ENCODE measurements at places on chromosomes 5 and 9. TPM values are rescaled to one million over a fixed set of nuclear protein-coding genes. Genes with fewer than 3 reads are reported as not detected.

DNA sequence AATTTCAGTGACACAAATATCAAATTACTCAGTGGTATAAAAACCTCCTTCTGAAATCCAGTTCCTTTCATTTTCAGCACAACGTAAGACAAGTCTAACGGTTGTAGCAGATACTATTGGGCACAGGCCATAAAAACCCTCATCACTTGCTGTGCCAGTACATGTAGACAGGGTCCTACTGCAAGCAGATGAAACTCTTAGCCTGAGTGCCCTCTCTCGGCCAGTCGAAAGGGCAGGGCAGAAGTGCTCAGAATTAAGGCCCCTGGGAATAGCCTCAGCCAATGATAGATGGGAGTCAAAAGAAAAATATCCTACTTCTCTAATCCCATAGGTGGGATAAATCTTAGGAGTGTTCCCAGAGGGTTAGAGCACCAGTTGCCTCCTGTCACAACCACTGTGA lies 168.5 kb upstream of the FER start:
- no peak for DNase-seq

DNA sequence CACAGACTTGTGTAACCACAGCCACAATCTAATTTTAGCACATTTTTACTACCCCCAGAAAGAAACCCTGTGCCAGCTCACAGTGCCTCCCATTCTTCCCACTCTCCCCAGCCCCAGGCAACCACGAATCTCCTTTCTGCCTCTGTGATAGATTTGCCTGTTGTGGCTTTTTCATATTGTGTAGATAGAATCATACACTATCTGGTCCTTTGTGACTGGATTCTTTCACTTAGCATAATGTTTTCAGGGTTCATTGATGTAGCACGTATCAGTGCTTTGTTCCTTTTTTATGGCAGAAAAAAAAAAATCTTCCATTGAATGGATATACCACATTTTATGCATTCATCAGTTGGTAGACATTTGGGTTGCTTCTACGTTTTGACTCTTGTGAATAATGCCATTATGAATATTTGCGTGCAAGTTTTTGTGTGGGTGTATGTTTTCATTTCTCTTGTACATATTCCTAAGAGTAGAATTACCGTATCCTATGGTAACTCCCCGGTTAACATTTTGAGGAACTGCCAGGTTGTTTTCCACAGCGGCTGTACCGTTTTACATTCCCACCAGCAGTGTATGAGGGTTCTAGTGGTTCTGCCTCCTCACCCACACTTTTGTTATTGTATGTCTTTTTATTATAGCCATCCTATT lies 64.5 kb downstream of the RCL1 start:
- no peak for DNase-seq

- no peak for DNase-seq
Observed at GRCh38 chr5:146890066-146890465, 11.5 kb upstream of the PPP2R2B start.

DNA sequence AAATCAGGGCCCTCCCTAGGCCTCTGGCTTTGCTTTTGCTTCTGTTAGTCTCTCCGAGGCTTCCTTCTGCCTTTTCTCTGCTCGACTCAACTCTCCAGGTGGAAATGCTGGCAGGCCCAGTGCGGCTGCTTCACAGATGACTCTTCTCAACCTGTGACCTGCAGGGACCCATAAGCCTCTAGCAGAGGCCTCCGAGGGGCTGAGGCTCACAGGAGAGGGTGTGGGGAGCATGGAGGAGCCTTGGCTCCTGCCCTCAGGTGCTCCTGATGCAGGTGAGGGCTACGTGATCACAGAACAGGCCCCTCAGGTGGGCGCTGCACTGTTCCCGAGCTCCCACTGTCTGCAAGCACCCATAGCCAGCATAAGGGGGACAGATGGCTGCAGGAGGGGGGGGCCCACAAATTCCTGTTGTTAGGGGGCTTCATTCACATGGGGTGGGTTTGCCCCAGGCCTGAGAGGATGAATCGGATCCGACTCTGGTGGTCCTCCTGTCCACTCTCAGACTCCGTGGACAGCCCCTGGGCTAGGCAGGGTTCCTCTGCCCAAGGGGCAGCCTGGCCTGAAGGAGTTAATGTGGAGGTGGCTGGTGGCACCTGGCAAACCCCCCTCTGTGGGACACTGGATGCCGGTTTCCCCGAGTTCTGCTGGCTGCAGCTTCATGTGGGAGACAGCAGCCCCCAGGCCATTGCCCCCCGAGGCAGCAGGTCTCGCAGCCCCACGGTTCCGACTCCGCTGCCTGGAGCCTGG lies 10.9 kb upstream of the FCN2 start:
- DNase-seq, result peak; percentile 71

DNA sequence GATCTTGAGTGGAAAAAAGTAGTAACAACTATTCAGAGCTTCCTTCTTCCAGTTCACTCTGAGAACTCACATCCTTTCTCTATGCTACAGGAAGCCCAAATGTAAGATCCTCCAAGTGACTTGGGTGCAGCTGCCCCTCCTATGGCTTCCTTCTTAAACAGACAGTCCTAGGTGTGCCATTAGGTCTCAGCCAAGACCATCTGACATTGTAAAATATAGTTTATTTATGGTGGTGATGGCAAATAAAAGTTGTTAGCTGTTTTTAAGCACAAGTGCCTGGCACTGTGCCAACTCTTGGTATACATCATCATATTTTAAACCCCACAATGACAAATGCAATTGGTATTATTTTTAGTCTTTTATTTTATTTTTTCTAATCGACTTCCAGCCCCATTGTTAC lies 58.1 kb downstream of the TMEM252 start:
- no peak for DNase-seq

DNA sequence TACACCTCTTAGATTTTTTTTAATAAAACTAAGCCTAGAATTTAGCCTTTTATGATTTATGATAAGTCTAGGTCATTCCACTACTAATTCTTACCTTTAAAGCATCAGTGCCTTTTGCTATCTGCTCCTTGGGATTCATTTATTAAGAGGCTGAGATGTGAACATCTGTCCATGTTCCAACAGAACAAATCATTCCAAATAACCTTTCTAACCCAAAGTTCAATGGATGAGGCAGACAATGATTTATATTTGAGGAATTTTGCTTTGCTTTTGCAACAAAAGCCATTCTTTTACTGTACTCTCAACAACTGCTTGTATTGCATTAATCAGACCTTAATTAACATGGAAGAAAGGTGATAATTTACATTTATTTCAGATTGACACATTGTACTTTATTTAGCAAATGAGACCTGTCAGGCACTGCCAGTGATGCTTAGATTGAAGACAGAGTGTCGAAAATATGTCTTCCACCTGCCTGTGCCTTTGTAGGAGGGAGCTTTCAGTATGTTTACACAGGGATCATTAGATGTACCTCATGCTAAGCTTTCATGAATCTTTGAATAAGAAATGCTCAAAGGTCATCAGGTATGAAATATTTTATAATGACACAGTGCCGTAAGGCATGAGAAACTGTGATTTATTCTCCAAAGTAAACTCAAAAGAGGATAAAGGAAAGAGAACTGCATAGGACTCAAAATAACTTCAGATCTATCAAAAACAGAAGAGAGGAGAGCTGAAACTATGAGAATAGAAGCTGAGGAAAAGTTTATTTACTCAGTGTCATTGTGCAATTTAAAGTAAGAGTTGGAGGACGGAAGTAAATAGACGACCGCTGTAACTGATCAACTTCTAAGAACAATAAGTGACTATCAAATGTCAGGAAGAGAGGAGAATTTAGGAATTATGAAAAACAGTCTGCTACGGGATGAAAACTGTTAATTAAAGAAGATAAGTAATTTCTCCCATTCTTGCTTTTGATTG lies 36.7 kb upstream of the IZUMO3 start:
- DNase-seq, result no peak

DNA sequence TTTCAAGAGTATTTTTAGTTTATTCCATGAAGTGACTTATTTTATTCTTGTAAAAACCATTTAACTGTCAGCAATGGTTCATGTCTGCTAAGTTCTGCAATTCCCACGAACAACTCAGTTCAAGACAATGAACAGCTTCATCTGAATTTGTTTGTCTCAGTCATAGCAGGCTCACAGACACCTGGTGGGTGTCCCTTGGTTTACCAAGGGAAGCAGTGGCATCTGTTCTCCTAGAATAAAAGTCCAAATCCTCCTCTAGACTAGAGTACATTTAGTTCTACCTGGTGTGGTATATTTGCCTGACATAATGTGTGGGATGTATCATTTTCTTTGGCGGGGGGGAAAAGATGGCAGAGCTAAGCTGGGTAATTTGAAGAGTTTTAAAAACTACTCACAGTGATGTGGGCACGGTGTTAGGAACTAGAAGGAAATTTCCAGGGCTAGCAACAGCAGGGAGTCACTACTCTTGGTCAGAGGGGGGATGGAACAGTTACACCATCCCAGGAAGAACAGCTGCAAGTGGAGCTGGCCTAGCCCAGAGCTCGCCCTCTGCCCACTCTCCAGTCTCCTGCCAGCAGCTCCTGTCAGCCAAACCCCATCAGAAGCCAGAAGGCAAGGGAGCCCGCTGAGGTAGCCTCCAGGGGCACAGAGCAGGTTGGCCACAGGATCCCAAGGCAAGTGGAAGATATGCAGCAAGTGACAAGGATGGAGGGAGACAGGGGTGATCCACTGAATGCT lies 100.3 kb downstream of the PJA2 start:
- DNase-seq, result no peak

GRCh38 chr9:10876333-10876732 lies 263.5 kb upstream of the PTPRD start:
- DNase-seq, result no peak

DNA sequence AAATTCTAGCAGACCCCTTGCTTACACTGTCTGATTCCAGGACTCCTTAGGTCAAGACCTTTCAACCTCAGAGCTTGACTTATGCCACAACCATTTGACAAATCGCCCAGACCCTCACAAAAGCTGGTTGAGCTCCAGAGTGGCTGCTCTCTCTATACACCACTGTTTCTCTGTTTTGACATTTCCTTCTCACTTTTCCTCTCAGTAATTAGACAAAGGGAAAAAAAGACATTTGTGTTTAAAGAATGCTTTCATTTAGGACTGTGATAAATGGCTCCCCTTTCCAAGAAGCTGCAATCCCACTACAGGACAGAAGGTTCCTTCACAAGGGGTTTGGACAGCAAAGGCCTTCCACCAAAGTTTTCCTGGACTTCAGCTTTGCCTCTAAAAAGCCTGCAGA lies 601.3 kb downstream of the NR2F1-AS1 start:
- no peak for DNase-seq

- DNase-seq, result no peak
Observed at GRCh38 chr9:22116758-22117157, 107.7 kb upstream of the CDKN2B start.

The CIZ1 gene
- total RNA-seq, result 111 TPM

The PTGER4 gene
- 44.7 TPM for total RNA-seq

The CATSPER3 gene
- total RNA-seq, result not detected

The TXNDC15 gene
- total RNA-seq, result 74.4 TPM

The SLC6A19 gene
- total RNA-seq, result 0.23 TPM

The IL5 gene
- total RNA-seq, result not detected

The CAMK2A gene
- total RNA-seq, result not detected

All from suprapubic skin (tissue), 4 donors.